ENCODE measurements at places on chromosomes 6 and 20.

GRCh38 chr6:49949062-49949461, 14.9 kb downstream of the DEFB114 start:
- no peak for DNase-seq

DNA sequence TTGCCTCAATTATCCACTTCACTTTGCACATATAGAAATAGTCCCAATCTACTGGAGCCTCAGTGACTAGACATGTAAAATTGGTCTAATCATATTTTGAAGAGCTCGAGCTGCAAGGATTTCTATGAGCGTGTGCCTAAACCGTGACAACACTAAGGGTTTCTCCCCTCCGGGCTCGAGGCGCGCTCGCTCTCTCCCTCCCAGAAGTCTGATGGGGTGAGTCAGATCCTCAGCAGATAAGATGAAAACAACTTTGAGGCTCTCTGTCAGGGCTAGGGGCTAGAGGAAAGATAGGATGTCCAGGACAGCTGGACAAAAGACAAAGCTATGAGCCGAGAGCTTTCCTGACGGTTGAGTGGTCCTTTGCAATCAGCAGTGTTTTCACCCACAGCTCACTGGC, 16.8 kb downstream of the GNAS-AS1 start:
- no peak for DNase-seq

DNA sequence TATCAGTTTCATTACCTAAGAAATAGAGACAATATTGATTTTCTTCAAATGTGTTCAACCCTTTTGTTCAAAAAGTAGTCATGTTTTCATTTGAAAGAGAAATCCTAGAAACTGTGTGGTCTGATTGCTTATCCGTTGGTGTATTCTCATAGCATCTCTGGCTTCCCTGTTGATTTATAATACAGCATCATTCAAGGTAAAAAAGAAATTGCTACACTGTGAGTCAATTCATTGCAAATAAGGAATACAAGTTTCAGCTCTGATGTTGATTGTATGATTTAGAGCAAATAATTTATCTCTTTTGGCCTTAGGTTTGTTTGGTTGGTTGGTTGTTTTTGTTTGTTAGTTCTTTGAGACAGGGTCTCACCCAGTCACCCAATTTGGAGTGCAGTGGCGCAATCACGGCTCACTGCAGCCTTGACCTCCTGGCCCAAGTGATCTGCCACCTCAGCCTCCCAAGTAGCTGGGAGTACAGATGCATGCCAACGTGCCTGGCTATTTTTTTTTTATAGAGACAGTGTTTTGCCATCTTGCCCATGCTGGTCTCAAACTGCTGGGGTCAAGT, 185.5 kb upstream of the TNFAIP3 start:
- DNase-seq: no peak

- DNase-seq: no peak
These were observed 67.2 kb downstream of the SLC22A1 start for GRCh38 chr6:160188773-160189172.

GRCh38 chr20:764255-764654, 4.0 kb downstream of the SLC52A3 start:
- no peak for DNase-seq

Measured in activated CD4-positive, alpha-beta T cell treated with anti-CD3 and anti-CD28 coated beads for 4 hours (primary cell).